Neural crest cell (in vitro differentiated cells): ENCODE measurements at places on chromosomes 2 and 18.

GRCh38 chr2:229408356-229408755 lies 137.3 kb upstream of the PID1 start:
- DNase-seq = no peak

GRCh38 chr2:207144173-207144785 lies 21.5 kb downstream of the KLF7 start:
- DNase-seq = no peak

GRCh38 chr18:78904179-78904531 lies 75.5 kb upstream of the SALL3 start:
- no peak for DNase-seq

DNA sequence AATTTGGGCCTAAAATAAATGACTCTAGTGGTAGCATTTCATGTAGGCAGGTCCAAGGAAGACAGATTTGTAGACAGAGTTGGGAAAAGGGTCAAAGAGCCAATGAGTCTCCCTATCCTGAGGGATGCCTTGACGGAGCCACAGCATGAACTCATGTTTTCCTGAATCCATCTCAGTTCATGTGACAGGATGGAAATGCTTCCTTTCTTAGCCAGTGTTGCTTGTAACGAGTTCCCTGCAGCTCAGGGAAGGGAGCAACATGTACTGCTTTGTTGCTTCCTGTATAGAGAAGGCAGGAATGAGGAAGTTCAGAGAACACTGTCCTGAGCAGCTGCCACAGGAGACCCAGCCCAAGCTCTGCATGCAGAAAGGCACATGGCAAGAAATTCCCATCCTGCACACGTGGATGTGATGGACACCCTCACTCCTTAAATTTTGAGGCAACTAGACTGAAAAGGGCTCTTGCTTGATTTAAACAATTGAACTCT lies 27.9 kb downstream of the TMEM17 start:
- no peak for DNase-seq

- no peak for DNase-seq
Measured at GRCh38 chr2:67145851-67146250, 251.3 kb upstream of the ETAA1 start.

DNA sequence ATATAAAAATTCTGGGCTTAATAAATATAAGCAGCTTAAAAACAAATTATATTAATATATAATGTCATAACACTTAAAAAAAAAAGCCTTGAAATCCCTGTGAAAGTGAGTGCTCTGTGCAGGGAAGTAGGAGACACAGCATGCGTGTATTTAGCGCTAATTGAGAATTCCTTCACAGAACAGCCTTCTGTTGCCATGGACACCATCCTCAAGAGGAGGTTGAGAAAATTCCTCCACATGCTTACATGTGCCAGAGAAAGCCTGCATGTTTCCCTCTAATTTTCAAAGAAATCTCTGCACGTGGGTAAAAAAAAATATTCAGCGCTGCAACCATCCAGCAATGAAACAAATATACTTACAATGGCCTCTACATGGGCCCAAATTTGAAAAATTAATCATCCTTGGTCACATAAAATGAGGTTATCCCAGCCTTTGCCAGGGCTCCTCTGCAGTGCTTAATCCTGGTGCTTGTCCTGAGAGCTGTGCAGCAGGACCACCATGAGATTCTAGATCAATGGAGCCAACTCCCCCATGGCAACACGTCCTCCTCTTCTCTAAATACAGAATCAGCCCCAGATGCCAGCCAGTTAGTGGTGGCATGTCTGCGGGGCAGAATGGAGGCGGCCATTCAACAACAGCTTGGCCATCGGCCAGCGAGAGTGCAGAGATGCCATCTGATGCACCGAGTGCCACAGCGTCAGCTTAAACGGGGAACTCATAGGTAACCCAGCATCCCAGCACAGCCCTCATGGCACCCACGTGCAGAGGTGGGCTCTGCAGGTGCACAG lies 228.0 kb downstream of the MYT1L start:
- DNase-seq = no peak

DNA sequence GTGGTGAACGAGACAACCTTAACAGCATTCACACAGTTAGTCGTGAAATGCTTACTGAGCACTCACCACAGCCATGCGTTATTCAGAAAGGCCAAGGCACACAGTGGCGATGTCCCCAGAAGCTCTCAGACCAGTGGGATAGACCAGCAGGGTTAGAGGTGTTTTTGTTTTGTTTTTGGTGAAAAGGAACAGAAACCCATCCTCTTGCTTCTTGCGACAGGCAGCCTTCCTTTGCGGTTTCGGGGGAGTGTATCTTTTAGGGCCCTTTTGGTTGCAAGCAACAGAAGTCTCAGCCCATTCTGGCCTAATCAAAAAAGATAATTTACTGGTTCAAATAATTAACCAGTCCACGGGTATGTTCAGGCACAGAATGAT lies 4.7 kb downstream of the GNLY start:
- no peak for DNase-seq

- no peak for DNase-seq
Measured at GRCh38 chr2:17863539-17863938, 14.9 kb upstream of the KCNS3 start.
